ENCODE measurements at places on chromosomes 4 and X.

DNA sequence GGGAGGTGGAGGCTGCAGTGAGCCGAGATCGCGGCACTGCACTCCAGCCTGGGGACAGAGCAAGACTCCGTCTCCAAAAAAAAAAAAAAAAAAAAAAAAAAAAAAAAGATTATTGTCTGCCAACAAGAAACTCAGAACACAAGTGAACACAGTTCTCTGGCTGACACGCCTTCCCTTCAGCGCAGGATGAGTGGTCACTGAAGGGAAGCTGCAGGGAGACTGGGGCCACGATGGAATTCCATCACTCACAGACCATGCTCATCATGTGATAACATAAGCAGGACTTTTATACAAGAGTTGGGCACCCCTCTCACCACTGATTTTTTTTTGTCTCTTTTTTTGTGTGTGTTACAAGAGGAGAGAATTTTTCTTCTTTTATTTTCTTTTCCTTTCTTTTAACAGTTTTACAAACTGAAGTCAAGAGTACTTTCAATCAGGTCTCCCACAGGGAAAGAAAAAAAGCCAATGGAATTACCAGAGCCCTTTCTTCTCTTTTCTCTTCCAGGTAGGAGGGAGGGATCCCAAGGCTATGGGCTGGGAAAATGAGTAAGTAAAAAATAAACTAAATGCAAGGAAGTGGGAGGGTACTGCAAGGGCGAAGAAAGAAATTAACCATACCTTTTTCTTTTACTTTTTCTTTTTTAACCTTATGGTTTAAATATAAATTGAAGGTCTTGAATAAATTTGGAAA lies 435.6 kb downstream of the GPM6A start:
- DNase-seq, result no peak

GRCh38 chr4:177117256-177117655 lies 192.4 kb upstream of the NEIL3 start:
- DNase-seq, result no peak

DNA sequence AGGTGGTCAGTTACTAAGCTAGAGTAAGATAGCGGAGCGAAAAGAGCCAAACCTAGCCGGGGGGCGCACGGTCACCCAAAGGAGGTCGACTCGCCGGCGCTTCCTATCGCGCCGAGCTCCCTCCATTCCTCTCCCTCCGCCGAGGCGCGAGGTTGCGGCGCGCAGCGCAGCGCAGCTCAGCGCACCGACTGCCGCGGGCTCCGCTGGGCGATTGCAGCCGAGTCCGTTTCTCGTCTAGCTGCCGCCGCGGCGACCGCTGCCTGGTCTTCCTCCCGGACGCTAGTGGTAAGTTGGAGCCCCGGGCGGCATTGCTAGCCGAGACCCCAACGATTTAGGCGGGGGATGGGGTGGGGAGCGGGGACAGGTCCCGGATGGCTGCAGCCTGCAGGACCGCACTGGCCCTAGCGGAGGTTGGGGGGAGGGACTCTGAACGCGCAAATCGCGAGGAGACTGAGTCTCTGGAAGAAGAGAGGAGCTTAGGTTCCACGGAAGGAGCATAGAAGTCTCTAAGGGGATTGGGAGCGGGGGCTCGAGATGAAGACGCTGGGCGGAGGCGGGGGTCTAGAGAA lies 573 bp downstream of the HTR2C start:
- DNase-seq, result no peak

DNA sequence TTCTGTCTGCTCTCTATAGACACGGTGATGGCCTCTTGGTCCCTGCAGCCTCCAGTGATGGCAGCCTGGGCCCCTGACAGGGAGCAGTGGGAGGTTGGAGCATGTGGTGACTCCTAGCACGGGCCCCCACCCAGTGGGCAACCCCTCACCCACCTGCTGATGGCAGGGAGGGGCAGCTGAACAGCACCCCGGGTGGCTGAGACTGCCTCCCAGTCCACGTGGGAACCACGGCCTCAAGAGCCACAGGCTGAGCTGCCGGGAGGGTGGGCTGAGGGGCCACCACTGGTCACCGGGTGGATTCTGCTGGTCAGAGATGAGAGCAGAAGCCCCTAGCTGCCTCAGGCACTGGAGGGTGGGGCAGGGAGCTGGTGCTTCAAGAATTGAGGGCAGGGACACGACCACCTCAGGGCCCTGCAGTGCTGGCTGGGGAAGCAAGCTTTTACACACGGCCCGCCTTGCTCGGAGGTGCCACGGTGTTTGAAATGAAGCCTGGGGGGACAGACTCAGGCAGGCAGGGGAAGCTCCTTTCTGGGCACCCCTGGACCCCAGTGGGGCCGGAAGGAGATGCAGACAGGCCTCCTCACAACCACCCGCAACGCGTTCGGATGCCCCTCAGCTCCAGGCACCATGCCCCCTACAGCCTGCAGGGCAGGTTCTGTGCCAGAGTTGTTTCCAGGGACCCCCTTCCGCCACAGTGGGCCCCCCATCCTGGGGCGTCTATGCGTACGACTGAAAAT lies 6.3 kb upstream of the HAUS3 start:
- DNase-seq, result no peak

- no peak for DNase-seq
Measured at GRCh38 chrX:84155938-84156337, 32.1 kb downstream of the RPS6KA6 start.

DNA sequence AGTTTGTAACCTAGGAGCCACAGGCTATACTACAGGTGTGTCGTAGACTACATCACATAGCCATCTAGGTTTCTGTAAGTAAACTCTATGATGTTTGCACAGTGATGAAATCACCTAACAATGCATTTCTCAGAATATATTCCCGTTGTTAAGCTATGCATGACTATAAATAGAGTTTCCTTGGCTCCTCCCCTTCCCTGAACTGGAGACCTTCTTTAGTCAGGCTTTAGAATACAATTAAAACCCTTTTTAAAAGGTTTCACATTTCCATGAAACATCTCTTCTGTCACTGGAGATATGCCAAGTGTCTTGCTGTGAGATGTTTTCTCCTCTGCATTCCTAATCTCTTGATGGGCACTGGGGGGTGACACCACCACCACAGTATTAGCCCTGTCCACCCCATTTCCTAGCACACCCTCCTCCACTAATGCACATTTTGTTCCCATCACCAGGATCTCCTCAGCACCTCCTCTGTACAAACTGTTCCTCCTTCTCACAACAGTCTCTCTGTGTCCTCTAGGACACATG lies 334.6 kb upstream of the CPEB2 start:
- no peak for DNase-seq

DNA sequence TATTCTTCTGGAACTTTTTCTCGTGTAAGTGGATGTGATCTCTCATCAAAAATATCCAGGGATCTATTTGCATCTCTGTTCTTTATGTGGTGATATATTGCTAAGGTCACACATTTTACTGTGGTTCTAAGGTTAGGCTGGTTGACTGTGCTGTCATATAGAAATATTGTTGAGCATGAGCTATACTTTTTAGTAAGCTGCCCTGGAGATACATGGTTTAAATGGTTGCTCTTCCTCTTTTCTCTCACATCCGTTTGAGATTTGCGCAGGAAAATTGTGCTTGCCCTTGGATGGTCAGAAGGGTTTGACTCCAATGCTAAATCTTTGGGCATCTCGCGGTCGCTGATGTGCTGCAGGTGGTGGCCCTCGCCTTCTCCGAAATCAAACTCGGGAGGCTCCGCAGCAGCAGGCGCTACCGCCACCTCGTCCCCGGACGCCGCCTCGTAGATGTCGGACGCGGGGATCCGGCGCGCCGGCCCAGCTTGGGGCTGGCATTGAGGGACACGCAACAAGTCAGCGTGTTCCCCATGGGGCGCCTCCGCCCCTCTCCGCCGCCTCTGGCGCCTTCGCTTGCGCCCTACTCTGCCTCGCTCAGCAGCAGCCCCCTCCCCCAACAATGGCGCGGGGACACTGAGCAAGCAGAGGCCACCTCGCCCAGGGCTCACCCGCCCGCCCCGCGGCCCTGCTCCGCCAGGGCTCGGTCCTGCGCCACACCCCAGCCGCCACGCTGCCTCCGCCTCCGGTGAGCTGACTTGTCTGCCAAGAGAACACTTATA lies 154.5 kb downstream of the MSN start:
- DNase-seq, result peak; percentile 0

DNA sequence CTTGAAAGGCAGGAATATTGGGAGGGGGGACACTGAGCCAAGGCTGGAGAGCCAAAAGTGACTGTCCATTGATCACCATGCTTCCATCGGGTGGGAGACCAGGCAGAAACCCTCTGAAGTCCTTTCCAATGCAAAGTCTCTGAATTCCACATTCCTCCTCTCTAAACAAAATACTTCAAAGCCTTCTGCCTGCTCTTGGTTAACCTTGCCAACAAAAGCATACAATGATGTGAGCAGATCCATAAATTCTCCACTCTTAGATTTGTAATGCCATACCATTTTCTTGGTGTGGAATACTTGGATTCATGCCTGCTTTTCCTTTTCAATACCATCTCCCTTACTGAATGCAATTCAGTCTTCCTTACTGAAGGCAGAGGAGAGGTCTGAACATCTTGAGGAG lies 74.1 kb upstream of the FAM9B start:
- no peak for DNase-seq

- no peak for DNase-seq
Measured at GRCh38 chr4:169615467-169616106, 3.2 kb upstream of the NEK1 start.

DNA sequence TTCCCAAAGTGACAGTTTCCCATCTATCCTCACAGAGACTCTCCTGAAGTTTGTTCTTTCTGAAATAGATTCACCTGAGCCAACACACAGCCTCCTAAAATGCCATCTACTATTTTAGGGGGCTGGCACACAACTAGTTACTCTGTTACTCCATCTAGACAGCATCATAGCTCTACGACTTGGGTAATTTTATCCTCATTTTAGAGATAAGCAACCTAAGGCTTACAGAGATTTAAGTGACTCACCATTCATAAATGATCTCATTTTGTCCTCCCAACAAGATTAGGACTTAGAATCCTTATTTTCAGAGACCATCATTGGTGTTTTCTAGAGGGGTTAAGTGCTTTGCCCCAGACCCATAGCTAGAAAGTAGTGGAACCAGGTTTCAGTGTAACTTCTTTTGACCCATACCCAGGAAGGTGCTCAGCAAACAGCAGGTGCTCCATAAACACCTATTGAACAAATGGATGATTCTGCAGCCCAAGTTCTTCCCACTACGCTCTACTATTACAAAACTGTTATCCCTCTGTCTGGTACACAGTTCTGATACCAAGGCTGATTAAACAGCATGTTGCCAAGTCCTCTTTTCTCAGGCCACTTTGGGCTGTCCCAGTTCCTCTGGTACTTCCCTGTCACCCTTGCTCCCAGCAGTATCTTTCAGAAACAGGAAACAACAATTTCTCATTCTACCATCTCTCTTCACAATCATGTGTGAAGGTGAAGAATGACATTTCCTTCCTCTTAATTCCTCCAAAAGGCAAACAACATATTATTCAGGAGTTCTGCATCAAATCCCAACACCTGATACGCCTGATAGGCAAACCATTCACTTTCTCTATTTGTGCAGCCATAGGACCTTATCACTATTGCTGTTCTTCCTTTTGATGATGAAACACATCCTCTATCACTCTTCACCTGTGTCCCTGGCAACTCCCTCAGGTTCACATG lies 304.7 kb upstream of the TAPT1 start:
- DNase-seq, result no peak

GRCh38 chr4:167020410-167020809 lies 213.9 kb downstream of the SPOCK3 start:
- no peak for DNase-seq

DNA sequence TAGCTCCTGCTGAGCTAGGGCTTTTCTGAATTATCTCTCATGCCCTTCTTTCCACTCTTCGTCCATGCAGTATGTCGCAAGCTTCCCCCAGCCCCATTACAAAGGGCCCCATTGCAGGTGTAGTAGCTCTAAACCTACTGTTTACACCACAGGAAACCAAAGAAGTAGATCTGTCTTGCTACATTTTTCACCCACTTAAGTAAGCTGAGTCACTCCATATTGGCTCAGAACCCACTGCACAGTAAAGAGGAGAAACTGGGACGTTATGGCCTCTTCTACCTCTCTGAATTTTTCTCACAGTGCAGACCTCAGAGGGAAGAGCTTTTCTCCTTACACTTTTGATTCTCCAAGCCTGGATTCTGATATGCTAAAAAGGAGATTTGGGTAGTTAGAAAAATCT lies 200.2 kb downstream of the SMARCA1 start:
- no peak for DNase-seq

GRCh38 chr4:77818602-77819403 lies at the start of gene CNOT6L:
CNOT6L (minus strand) TSS chr4:77819368; CDS start chr4:77819308, 60 bp downstream.
- peak; percentile 55 for DNase-seq

GRCh38 chr4:170750519-170750918 lies 660.8 kb upstream of the AADAT start:
- no peak for DNase-seq

DNA sequence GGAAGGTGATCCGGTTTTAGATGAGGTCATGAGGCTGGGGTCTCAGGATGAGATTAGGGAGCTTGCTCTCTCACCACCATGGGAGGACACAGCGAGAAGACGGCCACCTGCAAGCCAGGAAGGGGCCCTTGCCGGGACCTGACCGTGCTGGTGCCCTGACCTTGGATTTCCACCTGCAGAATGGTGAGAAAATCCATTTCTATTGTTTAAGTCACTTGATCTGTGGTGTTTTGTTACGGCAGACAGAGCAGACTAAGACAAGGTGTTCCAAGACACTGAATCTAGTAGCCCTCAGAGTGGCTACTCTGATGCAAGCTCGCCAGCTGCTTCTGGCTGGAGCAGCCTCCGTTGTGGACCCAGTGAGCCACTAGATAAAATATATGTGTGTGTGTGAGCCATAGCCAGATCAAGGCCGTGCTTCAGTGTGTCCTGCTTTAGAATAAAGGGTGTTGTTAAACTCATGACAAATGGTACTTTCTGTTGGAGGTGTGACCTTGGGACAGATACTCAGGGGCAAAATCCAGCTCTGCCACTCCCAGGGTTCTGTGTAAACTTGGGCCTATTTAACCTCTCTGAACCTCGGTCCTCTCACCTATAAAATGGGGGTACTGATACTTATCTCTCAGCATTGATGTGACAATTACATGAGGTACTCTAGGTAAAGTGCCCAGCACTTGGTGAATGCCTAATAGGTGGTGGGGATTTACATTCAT lies 67.9 kb upstream of the STX18 start:
- DNase-seq, result no peak

- no peak for DNase-seq
Measured at GRCh38 chr4:156495836-156496235, 475.8 kb downstream of the PDGFC start.
